IMR-90 (cell line): ENCODE measurements at places on chromosomes 16 and 17. TPM values are rescaled to one million over a fixed set of nuclear protein-coding genes. Genes with fewer than 3 reads are reported as not detected.

- no peaks in the 10 kb centered on the region for H3K36me3 ChIP-seq
- H3K4me1 ChIP-seq: no peaks in the 10 kb centered on the region
- DNase-seq: no peak
Observed at GRCh38 chr16:85422196-85422631, 190.9 kb upstream of the GSE1 start.

- H3K4me3 ChIP-seq: no peak overlapping the region
- H3K36me3 ChIP-seq: no peaks in the 10 kb centered on the region
- H3K27ac ChIP-seq: no peak overlapping the region
Observed at GRCh38 chr16:7584561-7584960, 251.9 kb downstream of the RBFOX1 start.

GRCh38 chr16:48235556-48236136 lies 8.5 kb upstream of the LONP2 start:
- H3K4me1 ChIP-seq: 0 out of 2 replicates have a peak, but pooled peaks cover 1% of the 10 kb centered on the region
- H3K36me3 ChIP-seq: no peaks in the 10 kb centered on the region
- H3K27ac ChIP-seq: no peak overlapping the region
- no peaks in the 10 kb centered on the region; the same call in 1 of the 2 replicates for H3K27me3 ChIP-seq

Gene NACA2
- polyA plus RNA-seq: not detected in 2 replicates

Gene MYH1
- not detected in 2 replicates for polyA plus RNA-seq

Gene B9D1
- 43.8 and 54.9 TPM in 2 replicates for polyA plus RNA-seq

Gene OMG
- not detected in 2 replicates for polyA plus RNA-seq

Gene NLRC3
- polyA plus RNA-seq: not detected in 2 replicates

Gene ANKS4B
- polyA plus RNA-seq: not detected in 2 replicates
